ENCODE measurements at places on chromosomes 7 and 10.

- DNase-seq, result no peak
These were observed 32.1 kb upstream of the GTF2I start for GRCh38 chr7:74625446-74625845.

DNA sequence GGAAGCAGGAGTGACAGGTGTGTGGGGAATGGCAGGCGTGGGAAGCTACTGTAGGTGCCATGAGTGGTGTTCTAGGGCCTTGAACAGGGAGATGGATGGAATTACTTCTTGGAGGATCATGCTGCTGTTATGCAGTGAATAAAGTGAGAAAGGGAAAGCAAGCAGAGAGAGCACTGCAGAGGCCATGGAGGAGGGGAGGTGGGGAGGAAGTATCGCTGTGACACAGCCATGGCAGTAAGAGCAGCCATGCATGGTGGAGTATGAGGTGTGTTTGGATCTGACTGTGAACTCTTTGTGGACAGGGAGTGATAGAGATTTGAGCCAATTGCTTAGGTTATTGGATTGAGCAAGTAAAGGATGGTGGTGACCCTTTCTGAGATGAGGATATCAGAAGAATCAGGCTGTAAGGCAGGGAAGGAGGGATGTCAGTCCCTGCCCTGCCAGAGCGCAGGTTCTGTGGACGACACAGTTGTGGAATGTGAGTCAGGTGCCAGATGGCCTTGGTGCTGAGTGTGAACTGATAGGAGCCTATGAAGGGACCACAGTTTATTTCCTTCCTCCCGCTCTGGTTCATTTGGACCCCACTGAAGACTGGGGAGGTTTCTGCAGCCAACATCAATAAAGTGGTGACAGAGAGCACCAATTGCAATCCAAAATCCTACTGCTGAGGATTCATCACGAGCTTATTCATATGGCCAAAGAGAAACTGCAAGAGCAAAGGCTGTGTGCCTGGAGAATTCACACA is 105.5 kb upstream of the TMEM72 start:
- no peak for DNase-seq

DNA sequence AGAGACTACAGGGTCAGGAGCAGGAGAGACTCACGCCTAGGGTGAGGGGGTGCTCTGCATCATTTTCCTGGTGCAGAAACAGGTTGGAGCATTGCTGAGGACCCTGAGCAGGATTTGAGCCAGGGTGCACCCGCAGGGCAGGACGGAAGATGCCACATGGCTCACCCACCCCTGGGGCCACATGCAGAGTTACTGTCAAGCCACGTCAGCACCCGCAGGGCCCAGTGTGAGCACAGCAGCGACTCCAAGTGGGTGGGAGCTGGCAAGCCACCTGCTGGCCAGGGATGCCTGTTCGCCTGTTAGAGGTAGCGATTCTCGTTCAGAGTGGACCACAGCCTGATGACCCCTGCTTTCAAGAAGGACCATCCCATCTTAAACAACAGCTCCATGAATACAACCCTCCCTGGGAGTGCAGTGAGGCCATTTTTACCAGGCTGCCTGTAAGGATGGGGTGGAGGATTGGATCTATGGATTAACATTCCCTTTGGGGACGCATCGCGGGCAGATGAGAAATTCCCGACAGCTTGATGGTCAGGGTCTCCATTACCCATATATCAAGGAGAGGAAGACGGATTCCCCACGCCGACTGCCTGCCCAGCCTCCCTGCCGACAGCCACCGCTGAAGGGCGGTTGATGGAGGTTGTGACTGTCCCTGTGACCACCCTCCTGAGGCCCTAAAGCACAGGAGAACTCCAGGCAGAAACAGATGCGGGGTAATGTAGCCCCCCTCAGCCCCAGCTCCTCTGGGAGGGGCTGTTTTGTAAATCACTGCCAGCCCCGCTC is 101.1 kb upstream of the RET start:
- DNase-seq, result no peak

- DNase-seq, result no peak
These were observed 1097.3 kb downstream of the KCNMA1 start for GRCh38 chr10:76540331-76540730.

DNA sequence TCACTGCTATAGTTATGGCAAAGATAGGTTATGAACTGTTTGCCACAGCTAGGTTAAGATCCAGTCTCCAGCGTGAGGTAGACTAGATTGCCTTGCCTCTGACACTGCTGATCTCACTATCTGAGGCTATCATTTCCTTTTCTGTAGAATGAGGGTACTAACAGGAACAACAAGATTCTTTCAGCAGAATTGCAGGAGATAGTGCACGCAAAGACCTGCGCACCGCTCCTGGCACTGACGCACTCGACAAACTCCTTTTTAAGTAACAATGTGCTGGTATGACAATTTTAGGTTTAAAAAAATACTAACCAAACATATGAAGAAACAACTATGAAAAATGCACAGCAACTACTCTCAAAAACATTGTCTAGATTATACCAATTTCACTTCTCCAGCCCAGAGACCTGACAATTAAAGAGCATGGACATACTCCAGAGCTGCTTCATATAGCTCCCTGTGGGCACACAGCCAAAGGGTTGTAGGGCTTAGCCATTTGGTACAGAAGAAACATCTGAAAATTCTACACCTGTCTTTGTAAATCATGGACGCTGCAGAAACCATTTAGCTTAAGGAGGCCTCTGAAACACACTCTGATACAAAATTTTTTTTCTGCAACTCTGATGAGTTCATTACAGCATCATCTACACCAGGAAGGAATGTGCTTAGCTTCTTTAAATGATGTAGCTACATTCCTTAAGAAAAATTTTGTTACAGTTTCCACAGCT is 7.8 kb downstream of the ADAM12 start:
- no peak for DNase-seq

GRCh38 chr7:39016609-39017008 is 38.9 kb downstream of the POU6F2 start:
- no peak for DNase-seq

DNA sequence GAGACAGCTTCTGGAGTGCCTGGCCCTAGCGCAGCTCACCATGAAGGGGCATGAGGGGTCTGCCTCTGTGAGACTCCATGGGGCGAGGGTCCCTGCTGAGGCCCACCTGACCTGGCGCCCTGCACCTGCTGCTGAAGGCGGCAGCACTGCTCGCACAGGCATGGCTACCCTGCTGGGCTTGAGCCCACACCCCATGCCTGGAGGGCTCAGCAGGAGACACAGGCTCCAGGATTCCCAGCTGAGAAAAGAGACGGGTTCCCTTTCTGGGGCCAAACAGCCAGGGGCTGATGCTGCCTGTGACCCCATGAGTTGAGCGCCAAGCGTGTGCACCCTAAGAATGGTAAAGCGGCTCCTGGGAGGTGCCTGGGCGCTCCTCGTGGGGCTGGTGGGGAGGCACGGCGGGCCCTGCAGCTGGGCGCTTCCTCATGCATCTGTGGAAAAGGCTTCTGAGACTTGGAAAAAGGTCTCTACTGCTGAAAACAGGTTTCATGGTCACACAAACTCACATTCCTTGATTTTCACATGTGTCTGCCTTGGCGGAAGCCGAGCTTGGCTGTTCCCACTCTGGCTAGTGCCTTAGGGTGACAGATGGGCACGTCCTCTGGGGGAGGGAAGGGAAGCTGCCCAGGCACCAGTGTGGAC is 233.4 kb downstream of the ZMYND11 start:
- DNase-seq, result no peak

GRCh38 chr7:48741545-48741944 is 182.8 kb upstream of the CDC14C start:
- no peak for DNase-seq

- no peak for DNase-seq
These were observed 3.9 kb downstream of the MET start for GRCh38 chr7:116675812-116676355.

DNA sequence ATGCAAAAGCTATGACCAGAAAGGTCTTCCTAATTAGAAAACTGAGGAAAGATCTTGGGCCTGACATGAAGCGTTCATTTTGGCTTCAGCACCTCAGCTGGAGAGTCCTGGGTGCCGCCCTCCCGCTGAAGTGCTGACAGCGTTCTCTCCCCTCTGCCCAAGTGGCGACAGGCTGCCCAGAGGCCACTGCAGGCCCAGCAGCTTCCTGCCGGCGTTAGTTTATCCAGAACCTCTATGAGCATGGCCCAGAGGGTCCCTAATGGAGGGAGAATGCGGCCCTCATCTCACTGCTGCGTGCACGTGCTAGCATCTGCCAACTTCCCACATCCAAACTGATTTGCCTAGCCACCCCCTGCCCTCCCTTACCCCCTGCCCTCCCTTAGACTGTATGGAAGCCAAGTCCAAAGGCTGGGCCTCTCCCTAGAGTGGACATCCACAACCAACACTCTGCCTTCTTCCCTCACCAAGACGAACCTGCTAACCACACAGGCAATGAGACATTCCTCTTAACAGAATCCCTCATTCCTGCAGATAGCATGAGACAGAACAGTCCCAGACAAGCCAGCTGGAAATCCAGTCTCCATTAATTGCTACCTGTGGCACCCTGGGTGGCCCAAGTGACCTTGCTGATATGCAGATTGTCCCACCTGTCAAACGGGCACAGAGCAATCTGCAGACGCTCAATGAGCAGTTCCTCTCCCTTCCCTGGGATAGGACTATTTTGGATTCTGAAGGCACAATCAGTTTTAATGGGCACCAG is 108.4 kb downstream of the C10orf90 start:
- no peak for DNase-seq

DNA sequence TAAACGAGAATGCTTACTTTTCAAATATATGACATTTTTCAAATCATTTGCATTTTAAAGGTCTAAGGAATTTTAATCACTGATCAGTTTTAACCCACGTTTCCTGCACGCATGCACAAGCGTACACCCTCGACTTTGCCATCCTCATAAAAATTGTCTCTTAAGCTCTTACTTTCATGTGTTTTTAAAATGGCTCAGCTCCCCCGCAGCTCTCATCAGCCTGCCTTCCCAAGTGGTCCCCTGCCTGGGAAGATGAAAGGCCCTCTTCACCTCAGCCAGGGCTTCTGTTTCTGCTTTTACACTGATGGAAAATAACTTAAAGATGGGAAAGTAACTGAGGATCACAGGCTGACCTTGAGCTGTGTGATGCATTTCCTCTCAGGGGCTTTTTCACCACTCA is 131.6 kb upstream of the LSM8 start:
- DNase-seq, result no peak

GRCh38 chr10:58017719-58018367 is 249.9 kb downstream of the IPMK start:
- DNase-seq, result no peak

DNA sequence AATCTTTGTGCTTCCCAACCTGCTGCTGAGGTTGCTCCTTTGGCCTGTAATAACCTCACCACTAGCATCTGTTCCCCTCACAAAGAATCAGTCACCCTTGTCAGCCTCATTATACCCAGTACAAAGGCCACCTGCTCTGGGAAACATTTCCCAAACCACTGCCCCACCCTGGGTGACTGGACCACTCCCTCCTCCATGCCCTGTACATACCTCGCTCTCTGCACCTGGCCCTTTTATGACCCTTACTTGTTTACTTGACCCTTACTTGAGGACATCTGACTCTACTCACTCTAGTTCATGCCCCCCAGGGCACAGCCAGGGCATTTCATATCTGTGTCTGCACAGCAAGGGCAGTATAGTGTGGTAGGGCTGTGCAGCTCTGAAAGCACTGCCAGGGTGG is 21.4 kb upstream of the AOC1 start:
- DNase-seq, result no peak

GRCh38 chr7:24987331-24987842 is 7.4 kb upstream of the OSBPL3 start:
- no peak for DNase-seq

- DNase-seq, result no peak
These were observed 370.8 kb upstream of the LRRTM3 start for GRCh38 chr10:66555061-66555460.

GRCh38 chr10:131141207-131141606 is 170.3 kb downstream of the TCERG1L start:
- DNase-seq, result no peak

DNA sequence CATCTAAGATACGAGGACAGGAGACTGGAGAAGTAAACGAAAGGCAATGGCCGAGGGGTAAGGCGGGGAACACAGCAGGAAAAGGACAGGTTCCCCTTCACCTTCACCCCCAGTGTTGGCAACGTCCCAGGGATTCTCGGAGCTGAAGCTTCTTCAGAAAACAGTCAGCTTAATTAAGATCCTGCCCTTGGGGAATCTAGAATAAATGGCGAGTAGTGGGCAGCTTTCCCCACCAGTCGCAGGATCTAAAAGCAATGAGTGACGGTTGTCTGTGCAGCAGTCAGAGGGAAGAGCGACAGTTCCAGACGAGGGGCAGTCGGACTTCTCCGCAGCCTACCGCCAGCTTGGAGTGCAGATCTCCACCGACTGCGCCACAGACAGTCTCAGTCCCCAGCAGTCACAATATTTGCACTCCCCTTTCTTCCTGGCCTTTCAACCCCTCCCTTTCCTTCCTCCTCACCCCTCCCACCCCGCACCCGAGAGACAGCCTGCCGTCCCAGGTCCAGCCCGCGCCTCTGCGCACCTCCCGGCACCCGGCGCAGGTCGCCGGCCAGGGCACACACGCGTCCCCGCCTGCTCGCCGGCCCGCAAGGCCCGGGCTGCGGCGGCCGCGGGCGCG is 10.9 kb upstream of the SP8 start:
- no peak for DNase-seq

- no peak for DNase-seq
These were observed 252.6 kb downstream of the GLRX3 start for GRCh38 chr10:130388746-130389145.

- DNase-seq, result no peak
These were observed 155.0 kb downstream of the SKAP2 start for GRCh38 chr7:26709210-26709990.

DNA sequence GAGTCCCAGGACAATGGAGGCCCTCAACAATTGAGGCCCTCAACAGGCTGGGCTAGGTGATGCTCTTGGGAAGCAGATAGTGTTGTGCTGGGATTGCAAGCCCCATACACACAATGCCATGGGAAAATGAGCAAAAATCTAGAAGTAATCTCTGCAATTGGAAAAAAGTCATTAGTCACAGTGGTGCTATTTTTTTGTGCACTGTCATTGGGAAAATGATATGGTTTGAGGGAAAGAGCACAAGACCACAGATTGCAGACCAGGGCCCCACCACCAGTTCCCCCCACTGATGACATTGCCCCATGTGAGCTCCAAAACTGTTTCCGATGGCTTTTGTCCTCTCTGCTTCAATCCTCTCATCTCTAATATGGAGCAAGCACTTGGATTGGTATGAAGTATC is 1.9 kb downstream of the KCTD7 start:
- no peak for DNase-seq

DNA sequence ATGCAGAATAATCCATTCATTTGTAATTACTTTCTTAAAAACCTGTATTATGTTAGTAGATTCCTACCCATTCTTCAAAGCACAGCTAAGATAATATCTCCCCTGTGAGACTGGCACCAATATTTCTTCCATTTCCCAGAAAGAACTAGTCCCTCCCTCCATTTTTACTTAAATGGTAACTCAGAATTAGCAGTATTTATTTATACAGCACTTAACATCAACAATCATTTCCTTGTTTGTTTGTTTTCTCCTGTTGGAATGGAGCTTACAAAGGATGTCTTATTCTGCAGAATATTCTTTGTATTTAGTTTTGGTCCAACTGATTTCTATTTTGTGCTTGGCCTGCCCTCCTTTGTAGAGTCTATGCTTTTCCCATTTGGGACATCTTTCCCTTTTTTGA is 32.1 kb upstream of the PTPN12 start:
- DNase-seq, result no peak

GRCh38 chr7:107701191-107701590 is 40.6 kb downstream of the SLC26A4 start:
- no peak for DNase-seq
